ENCODE measurements at places on chromosomes 6 and 20. TPM values are rescaled to one million over a fixed set of nuclear protein-coding genes. Genes with fewer than 3 reads are reported as not detected.

Gene SRSF12
- polyA plus RNA-seq: 4.5 TPM

Gene CAP2
- polyA plus RNA-seq: 224 TPM

Gene PGBD1
- 8.3 TPM for polyA plus RNA-seq

Gene NHLRC1
- 2.1 TPM for polyA plus RNA-seq

Gene CFB
- not detected for polyA plus RNA-seq

Gene SLC13A3
- 4.2 TPM for polyA plus RNA-seq

DNA sequence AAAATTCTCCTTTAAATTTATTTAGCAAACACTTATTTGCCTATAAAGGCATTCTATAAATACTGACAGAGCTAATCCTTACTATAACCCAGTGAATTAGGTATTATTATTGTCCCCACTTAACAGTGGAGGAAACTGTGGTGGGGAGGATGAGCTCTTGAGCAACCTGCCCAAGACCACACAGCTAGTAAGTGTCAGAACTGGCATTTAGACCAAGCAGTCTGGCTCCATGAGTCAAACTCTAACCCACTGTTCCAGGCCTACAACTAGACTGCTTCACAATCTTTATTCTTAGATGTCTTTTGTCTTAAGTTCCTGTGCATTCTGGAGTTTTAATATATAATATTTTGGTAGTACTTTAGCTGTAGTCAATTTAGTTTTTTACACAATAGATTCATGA lies 530.8 kb downstream of the BCKDHB start:
- DNase-seq: no peak

- DNase-seq: no peak
Measured at GRCh38 chr6:6892744-6893583, 214.8 kb upstream of the RREB1 start.

DNA sequence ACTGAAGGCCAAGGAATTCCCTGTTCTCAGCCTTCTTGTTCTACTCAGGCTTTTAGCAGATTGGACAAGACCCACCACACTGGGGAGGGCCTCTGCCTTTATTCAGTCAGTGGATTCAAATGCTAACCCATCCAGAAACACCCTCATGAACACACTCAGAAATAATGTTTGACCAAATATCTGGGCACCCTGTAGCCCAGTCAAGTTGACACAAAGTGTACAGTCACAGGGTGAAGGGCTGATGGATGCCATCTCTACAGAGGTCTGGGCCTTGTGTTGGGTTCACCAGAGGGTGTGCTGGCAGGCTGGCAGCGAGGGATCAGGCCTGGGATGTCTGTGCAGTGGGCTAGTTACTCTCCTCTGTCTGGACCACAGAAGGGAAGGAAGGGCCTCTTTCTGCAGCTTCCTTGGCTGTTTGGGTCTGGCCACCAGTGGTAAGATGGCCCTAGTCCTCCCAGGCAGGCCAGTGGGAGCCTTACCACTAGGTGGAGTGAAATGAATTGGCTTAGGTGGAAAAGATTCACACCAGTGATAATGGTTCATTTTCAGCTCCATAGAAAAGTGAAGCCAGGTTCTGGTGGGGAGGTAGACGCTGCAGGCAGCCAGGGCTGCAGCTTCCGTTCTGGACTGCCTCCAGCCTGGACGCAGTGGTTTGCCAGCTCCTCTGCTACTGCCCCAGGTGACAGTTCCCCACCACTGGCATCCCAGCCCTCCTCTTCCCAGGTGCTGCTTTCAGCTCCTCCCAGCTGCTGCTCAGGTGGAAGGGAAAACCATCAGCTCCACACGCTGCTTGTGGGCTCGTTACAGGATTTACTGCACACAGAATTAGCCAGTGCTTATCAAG lies 9.2 kb downstream of the TUBB2A start:
- DNase-seq: no peak

DNA sequence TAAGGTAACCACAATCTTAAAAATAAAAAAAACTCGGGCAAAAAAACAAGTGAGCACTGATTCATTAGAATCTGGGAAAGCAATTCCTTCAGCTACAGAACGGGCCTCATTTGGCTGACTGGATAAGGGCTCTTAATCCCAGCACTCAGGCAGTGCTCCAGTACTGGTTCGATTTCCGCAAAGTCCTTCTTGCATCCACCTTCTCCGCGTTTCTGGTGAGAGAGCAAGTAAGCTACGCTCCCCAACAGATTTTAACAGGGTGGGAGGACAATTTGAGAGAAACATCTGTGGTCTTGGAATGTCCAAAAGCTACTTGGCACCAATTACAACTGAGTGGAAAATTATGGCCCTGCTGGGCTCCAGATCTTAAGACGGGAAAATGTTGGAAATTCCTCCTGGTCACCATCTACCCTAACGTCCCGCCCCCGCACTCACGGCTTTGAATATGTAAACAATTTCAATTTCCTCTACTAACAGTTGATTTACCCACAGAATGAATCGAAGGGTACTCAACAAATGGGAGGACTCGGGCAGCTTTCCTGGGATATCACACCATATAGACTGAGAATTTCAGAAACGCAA lies 18.1 kb upstream of the ZSCAN9 start:
- DNase-seq: no peak

GRCh38 chr6:135280375-135281136 lies 99.4 kb downstream of the MYB start:
- peak; percentile 11 for DNase-seq

DNA sequence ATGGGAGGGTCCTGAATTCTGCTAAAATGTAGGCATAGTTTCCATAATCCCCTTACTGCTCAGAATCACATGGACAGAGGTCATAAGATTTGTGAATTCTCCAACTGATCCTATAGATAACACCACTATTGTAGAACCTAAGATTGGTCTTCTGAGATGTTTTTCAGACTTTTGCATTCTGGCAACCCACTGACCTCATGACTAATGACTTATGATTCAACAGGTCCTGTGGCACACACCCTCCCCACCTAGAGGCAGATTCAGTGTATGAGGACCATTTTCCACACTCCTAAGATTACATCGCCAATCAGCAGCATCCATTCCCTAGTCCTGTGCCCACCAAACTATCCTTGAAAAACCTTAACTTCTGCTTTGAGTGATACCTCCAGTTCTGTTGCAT lies 207.2 kb downstream of the BTBD9 start:
- DNase-seq: no peak

DNA sequence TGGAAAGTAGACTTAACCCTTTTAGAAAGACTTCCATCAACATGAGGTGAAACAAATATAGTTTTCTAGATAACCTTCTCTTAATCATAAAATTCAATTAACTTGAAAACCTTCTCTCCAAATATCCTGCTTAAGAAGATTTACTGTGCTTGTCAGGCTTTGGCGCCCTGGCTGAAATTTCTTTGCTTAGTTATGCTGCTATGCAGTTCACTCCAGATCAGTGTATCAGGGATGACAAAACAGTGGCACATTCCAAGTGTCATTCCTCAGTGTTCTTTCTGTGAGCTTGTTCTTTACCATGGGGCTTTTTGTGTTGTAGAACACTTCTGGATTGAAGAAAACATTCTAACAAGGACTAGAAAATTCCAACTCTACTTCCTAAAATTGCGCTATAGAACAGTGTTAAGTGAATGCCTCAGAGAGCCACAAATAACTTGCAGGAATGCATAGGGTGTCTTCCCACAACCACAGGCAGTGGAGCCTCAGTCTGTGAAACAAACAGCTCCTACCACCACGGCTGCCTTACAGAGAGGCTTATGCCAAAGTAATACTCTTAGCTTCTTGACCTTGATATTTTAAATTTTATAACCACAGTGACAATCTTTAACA lies 443.6 kb downstream of the CDC5L start:
- no peak for DNase-seq

DNA sequence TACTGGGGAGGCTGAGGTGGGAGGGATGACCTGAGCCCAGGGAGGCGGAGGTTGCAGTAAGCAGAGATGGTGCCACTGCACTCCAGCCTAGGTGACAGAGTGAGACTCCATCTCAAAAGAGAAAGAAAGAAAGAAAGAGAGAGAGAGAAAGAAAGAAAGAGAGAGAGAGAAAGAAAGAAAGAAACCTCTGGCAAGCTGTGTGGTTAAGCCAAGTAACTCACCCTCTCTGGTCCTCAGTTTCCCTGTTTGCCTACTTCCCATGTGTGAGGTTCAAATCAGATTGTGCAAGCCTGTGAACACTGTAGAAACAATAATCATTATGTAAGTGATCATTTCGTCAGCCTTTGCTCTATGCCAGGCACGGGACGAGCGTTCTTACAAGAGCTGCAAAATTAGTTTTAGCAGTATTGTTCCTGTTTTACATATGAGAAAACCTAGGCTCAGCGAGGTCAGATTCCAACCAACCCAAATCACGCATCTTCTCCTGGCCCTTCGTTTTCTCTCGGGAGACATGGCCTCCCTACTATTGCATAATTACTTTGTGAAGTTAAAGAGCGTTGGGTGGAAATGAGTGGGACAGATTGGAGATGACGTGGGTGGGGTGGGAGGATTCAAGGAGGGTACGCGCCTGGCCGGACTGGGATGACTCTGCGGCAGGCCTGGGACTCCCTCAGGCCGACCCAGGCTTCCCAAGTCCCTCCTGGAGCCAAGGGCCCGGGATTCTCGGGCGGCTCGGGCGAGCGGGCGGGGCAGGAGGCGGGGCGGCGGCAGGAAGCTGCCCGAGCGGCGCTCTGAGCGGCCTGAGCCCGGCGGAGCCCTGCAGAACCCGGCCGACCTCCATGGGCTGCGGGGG lies at the start of gene SNX21:
SNX21 (plus strand) TSS at position 770 of the 853 bp plus-strand sequence. CDS start 121 bp downstream, outside the sequence.
- peak; percentile 73 for DNase-seq

All from muscle of arm (tissue), 14 donors.